Activated T-helper 2 cell treated with anti-CD3 and anti-CD28 coated beads, Interferon-gamma antibody, Interleukin-2, Interleukin-4, amounts not matched to agents 10 μg/mL and 5 μg/mL and 100 μg/mL, durations not matched to agents 14 hours and 24 hours and 36 hours (primary cell): ENCODE measurements at places on chromosomes 11 and 22.

GRCh38 chr11:133047036-133047770 is 485.1 kb downstream of the OPCML start:
- no peaks in the 10 kb centered on the region for H3K36me3 ChIP-seq
- no peak overlapping the region for H3K27ac ChIP-seq
- H3K4me1 ChIP-seq, result no peaks in the 10 kb centered on the region

DNA sequence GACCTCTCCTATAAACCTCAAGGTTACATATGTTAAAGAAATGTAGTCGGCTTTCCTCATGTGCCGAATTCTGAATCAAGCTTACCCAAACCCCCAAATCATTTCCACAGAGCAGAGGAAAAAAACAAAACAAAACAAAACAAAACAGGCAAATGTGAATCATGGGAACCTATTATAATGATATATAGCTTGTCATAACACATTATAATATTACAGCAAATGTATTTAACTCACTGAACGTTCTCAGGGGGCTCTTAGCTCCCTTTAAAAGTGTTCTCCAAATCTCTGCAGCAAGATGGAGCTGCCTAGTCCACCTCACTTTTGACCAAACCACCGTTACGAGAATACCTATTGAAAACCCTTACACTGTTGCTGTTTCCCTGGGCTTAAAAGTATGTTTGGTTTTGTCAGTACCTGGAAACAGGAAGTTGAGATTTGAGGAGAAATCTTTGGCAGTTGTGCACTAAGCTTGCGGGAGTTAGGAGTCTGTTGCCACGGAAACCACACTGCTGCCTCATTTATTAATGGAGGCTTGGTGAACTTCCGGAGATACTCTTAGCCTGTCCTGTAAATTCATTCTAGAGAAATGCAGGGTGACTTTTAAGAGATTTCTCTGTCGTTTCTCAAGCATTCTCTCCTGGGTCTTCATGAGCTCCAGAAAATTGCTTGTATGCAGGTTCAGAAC is 167.0 kb upstream of the RASSF10 start:
- H3K27ac ChIP-seq, result no peak overlapping the region
- no peak for DNase-seq
- no peaks in the 10 kb centered on the region for H3K36me3 ChIP-seq
- peaks cover 10% of the 10 kb centered on the region for H3K4me1 ChIP-seq
- H3K4me3 ChIP-seq, result no peak overlapping the region

GRCh38 chr11:89625171-89625570 is 84.9 kb upstream of the TRIM77 start:
- H3K4me3 ChIP-seq, result no peak overlapping the region
- no peak for DNase-seq
- no peak overlapping the region for H3K27ac ChIP-seq
- no peaks in the 10 kb centered on the region for H3K4me1 ChIP-seq
- no peaks in the 10 kb centered on the region for H3K27me3 ChIP-seq
- no peaks in the 10 kb centered on the region for H3K36me3 ChIP-seq

DNA sequence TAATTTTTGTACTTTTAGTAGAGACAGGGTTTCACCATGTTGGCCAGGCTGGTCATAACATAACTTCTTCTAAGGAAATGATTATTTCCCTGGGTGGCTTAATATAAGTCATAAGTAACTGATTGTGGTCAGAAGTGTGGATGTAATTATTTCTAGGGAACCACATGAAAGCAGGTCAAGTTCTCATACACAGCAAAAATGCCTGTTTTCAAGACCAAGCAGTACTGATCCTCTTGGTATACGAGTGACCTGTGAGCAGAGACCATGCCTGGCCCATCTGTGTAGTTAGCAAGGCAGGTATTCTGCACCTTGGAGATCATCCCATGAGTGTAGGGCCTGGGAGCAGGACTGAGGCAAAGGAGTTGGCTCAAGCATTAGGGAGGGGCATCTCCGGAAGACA is 32.5 kb upstream of the NUCB2 start:
- no peaks in the 10 kb centered on the region for H3K36me3 ChIP-seq
- H3K4me3 ChIP-seq, result no peak overlapping the region
- H3K27ac ChIP-seq, result no peak overlapping the region
- DNase-seq, result no peak

DNA sequence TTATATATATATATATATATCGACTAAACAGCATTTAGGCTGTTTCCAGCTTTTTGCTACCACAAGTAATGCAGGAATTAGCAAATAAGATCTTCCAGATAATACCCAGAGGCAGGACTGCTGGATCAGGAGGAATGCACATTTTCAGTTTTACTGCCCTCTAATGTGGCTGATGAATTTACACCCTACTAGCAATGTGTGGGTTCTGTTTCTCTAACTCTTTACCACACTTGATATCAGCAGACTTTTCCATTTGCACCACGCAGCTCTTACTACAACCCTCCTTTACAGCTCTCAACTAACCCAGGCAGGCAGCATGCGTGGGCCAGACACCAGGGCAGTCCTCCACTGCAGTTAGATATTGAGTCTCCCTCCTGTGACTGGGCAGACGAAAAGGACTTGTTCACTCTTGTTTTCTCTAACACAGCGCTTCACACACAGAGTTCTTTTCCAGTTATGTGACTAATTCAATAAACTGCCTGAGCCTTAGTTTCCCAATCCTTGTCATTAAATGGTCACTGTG is 67.7 kb downstream of the IGLL5 start:
- H3K36me3 ChIP-seq, result no peaks in the 10 kb centered on the region
- DNase-seq, result no peak
- H3K4me1 ChIP-seq, result peaks cover 8% of the 10 kb centered on the region
- H3K27me3 ChIP-seq, result peaks cover 31% of the 10 kb centered on the region
- no peak overlapping the region for H3K4me3 ChIP-seq
- no peak overlapping the region for H3K27ac ChIP-seq

GRCh38 chr11:4960877-4961276 is 5.4 kb upstream of the OR51A2 start:
- DNase-seq, result no peak
- no peaks in the 10 kb centered on the region for H3K27me3 ChIP-seq
- H3K4me3 ChIP-seq, result no peak overlapping the region

DNA sequence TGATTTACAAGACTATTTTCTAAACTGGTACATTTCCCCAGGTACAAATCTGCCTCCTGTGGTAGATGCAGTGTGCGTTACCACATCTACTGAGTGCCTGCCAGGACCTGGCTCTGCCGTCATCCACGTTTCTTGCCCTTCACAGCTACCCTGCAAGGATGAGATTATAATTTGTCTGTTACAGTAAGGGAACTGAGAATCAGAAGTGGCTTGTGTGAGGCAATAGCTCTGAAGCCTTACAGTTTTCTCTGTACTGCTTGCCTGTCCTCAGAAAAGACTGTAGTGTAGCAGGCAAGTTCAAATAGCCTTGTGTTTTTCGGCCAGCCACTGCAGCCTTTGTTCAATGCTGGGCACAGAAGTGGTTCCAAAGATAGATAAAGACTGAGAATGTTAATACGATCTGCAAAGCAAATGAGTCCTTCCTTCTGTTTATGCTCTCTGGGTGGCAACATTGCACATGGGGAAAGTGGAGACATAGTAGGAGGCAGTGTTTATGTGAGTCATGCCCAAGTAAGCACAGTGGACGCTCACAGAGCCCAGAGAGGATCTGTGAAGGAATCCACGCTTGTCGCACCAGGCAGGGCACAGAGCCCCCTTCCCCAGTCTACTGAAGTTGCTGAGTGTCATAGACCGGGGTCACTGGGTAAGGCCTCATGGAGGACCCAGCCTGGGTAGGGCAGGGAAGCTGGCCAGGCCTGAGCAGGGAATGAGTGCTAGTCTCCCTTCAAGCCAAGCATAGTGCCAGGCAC is 49.1 kb downstream of the MICAL2 start:
- H3K4me1 ChIP-seq, result peaks cover 88% of the 10 kb centered on the region
- no peak for DNase-seq
- peak overlapping the region; percentile 18 for H3K4me3 ChIP-seq
- H3K36me3 ChIP-seq, result peaks cover 90% of the 10 kb centered on the region
